ENCODE measurements at places on chromosomes 12 and 14.

GRCh38 chr12:30989754-30990153 lies 63.2 kb downstream of the TSPAN11 start:
- no peak for DNase-seq

GRCh38 chr14:53900499-53900898 lies 56.1 kb downstream of the BMP4 start:
- no peak for DNase-seq

DNA sequence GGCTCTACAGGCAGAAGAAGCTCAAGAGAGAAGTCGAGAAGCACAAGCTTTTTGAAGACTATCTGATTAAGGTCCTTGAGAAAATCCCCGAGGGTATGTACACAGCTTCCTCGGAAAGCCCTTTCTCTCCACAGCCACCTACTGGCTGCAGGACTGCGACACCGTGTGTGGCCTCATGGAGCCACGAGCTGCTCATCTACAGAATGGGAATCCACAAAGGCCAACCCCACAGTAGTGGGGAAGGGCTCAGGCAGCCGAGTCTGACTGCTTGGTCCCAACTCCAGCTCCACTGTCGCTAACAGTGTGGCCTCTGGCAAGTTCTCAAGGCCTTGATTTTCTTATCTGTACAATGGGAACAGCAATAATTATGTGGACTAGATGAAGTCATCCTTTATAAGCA lies 2.5 kb downstream of the CCDC197 start:
- no peak for DNase-seq

GRCh38 chr14:104262515-104263514 lies 124.4 kb downstream of the KIF26A start:
- DNase-seq, result no peak

DNA sequence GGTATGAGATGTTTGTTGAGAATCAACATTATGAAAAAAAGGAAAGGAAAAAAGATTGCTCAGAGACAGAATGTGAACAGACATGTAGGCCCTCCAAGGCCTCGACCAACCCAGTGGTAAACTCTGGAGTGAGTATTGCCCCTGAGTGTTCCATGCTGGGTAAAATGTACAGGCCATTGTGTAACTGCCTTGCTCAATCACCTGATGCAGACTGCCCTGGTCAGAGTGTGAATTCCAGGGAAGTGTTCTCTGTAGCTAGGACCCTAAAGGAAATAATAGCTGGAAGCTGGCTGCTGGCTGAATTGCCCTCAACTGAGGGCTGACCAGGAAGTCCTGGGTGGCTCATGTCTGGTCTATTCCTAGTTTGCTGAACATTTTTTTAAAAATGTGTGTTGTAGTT lies 1081.4 kb upstream of the LRFN5 start:
- DNase-seq, result no peak

DNA sequence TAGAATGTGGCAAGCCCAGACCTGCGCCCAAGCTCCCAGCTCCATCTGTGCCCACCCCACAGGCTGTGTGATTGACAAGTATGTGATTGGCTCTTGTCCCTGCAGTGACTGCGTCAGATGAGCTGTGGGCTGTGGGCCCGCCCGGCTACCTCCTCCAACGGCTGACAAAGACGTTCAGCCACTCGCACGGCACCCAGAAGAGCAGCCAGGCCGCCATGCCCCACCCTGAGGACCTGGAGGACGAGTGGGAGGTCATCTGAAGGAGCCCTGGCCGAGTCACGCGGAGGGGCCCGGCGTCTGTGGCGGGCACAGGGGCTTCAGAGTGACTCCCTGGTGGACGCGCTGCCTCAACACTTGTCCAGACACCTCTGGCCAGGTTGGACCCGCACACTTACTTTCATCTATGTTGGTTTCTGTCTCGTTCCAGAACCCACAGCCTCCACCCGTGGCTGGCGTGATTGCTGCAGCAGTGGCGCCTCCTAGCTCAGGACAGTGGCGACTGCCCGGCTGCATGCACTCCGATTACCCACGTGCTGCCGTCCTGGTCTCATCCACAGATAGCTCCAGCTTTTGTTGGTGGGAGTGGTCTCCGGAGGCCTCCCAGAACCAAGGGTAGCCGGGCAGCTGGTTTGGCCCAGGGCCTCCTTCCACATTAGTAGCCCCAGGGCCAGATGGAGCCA lies 11.4 kb downstream of the ANKRD9 start:
- no peak for DNase-seq

- DNase-seq, result peak; percentile 77
Observed at GRCh38 chr14:102659797-102660196, 67.3 kb downstream of the RCOR1 start.
